Mesothelial cell of epicardium (in vitro differentiated cells): ENCODE measurements at places on chromosomes 16 and 17.

DNA sequence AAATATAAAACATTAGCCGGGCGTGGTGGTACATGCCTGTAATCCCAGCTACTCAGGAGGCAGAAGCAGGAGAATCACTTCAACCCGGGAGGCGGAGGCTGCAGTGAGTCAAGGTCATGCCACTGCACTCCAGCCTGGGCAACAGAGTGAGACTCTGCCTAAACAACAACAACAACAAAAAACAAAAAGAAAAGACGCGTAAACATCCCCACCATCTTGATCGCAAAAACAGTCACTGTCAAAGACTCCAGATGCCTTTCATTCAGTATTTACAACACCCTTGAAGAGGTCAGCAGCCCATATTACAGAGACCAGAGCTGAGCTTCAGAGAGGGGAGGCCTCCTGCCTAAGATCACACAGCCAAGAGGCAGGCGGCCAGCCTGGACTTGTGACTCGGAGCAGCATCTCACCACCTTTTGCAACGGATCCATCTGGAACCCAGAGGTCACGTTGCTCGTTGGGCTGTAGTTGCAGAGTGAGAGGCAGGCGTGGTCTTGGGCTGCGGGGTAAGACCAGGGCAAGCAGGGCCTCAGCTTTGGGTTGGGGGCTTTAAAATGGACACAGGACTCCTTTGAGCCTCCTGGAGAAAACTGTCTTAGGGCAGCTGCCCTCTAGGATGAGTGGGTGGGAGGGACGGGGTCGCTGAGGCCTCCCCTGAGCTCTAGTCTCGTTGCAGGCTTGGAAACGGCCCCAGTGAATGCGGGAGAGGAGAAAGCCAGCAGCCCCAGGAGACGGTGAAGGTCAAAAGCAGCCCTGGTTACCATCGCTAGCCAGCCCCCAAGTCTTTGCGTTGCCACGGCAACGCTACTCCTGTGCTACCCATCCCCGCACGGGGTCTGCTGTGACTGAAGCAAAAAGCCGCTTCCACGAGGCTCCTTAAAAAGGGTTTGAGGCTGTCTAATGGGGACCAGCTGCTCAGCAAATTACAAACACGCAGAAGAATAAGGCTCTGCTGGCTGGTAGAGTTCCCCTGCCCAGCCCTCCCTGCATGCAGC lies 26.1 kb downstream of the LGALS3BP start:
- no peak for DNase-seq
- no peak overlapping the region for H3K27ac ChIP-seq
- no peaks in the 10 kb centered on the region for H3K27me3 ChIP-seq
- H3K4me1 ChIP-seq = peaks cover 15% of the 10 kb centered on the region

DNA sequence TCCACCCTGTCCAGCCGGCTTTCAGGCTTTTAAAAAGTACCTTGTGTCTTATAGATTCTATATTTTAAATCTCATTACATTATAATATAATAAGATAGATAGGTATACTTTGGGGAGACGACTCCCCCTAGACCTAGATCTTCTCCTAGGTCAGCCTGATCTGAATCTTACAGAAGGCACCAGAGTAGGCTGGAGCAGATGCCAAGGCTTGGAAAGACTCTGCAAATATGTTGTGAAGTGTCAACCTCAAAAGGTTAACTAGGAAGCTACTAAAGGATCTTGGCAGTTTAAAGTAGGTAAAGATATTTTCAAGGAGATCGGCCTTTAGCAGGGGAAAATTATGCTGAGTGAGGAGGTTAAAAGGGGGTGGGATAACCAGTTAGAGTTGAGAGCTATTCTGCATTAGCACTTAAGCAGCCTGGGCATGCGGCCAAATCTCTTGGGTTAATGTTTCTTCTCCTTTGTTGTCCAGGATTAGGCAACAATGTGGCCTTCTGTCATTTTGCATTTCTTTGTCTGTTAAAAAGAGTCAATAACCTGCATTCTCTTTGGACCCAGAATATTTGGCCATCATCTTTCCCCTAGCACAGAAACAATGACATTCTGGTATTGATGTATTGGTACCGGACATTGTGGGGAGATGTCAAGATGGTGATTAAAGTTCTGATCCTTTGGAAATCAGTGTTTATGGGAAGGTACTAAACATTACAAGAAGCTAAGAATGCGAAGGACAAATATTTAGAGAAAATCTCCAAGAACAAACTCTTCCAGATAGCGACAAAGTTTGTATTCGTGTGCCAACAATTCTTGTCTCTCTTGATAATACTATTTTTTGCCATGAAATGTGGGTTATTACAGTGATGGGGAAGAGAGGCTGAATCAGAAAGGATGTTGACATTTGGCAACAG lies 51.2 kb upstream of the DHX40 start:
- peak overlapping the region; percentile 71 for H3K27ac ChIP-seq
- no peaks in the 10 kb centered on the region for H3K36me3 ChIP-seq
- no peak overlapping the region for H3K4me3 ChIP-seq
- peaks cover 18% of the 10 kb centered on the region for H3K4me1 ChIP-seq
- DNase-seq = peak; percentile 60
- H3K27me3 ChIP-seq = no peaks in the 10 kb centered on the region

DNA sequence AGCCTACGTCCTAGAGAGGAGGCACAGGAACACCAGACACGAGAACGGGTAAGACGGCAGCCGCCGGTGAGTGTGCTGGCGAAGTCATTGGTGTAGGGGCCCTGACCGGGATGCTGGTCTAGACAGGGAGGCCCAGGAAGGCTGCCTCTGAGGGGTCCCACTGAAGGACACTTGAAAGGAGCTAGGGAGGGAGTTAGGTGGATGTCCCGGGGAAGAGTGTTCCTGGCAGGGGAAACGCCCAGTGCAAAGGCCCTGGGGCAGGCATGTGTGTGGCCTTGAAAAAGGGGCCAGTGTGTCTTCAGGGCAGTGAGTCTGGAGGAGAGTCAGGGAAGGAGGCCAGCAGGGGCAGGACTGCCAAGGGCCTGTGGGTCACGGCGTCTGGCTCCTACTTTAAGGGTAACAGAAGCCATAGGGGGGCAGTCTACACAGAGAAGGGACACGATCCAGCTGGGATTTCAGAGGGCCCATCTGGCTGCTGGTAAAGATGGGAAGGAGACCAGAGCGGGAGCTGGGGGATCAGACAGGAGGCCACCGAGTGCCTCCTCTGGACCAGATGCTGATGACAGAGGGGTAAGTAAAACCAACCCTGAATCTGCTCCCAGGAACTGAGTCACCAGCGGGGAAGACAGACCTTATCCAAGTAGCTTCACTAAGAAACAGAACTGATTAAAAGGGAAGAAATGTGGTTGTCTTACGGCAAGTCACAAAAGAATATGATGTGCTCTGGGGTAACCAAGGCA lies 115.9 kb downstream of the LITAF start:
- H3K4me1 ChIP-seq = no peaks in the 10 kb centered on the region
- H3K36me3 ChIP-seq = no peaks in the 10 kb centered on the region
- H3K27me3 ChIP-seq = peaks cover 4% of the 10 kb centered on the region
- DNase-seq = no peak
- H3K27ac ChIP-seq = no peak overlapping the region
- no peak overlapping the region for H3K4me3 ChIP-seq

DNA sequence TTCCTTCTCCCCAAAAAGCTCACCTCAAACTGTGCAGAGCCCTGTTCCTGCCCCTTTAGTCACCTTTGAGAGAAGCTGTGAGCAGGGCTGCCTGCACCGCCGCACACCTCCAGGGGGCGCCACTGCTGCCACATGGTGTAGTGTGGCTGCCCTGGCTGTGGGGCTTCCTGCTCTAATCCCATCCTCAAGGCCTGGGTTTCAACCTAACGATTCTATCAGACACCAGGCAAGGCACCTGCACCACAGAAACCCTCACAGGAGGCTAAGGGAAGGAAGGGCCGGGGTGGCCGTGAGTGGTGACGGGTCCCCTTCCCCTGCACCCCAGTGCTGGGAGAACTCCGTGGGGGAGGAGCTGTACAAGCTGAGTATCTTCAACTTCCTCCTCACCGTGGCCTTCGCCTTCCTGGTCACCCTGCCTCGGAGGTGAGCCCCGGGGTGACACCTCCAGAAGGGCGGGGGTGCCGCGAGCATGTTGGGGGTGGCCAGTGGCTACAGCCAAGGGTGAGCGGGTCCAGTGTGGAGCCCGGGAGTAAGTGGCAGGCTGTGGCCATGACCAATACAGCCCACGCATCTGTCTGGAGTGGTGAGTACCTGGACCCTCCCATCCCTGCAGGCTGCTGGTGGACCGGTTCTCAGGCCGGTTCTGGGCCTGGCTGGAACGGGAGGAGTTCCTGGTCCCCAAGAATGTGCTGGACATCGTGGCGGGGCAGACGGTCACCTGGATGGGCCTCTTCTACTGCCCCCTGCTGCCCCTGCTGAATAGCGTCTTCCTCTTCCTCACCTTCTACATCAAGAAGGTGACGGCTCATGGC lies 7.0 kb downstream of the TMC8 start:
- H3K27ac ChIP-seq = no peak overlapping the region
- H3K4me3 ChIP-seq = no peak overlapping the region
- no peaks in the 10 kb centered on the region for H3K36me3 ChIP-seq
- H3K27me3 ChIP-seq = no peaks in the 10 kb centered on the region

GRCh38 chr17:71184716-71185115 lies 936.1 kb upstream of the SOX9 start:
- H3K27ac ChIP-seq = no peak overlapping the region
- peaks cover 13% of the 10 kb centered on the region for H3K4me1 ChIP-seq
- DNase-seq = no peak
- H3K27me3 ChIP-seq = no peaks in the 10 kb centered on the region
